ENCODE measurements at places on chromosomes 1 and 21.
A peak's percentile ranks its signal among the peaks of the same experiment; 100 is the strongest.

- DNase-seq = no peak
Measured at GRCh38 chr1:208100906-208101305, 143.3 kb downstream of the PLXNA2 start.

- DNase-seq = no peak
Measured at GRCh38 chr1:220335668-220336067, 63.4 kb upstream of the RAB3GAP2 start.

DNA sequence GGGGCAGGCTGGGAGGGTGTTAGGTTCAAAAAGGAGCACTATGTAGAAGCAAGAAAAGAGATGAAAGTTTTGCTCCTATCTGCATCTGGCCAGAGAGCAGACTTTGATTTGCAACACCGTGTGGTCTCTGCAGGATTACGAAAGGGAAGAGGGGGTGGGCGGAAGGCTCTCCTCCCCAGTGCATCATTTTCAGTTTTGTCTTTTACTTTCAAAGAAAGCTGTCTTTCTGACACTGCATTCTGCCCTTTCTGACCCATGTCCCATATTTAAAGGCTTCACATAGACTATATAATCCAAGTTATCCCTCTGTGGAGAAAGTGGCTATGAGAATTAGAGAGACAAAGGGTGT, 126.5 kb downstream of the RHOU start:
- DNase-seq = no peak

DNA sequence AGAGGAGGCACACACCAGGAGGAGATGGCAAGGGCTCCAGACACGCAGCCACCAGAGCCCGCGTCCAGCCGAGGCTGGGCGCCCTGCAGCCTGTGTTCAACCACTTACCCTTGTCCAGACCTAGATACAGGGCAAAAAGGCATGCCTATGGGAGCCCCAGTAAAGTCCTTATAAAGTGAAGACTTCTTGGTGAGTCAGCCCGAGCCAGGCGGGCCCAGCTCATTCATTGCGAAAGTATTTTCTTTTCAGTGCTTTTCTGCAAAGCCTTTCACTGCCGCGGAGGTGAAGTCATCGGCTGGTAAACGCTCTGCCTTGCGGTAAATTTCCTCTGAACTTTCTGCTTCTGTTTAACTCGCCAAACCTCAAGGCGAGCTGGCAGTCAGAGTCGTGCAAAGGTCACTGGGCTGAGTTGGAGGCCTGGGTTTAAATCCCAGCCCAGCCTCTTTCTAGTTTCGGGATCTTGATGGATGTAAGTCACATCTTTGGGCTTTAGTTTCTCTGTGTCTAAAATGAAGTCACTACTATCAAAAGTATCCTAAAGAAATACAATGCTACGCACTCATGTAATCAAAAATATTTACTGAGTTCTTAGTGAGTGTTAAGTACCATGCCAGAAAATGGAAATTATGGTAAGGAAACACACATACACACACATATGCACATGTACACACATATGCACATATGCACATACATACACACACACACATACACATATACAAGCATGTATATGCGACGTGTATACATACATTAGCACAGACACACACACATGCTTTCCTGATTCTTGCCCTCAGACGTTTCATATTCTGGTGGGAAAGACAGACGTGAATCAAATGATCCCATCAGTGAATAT, 54.7 kb upstream of the IFFO2 start:
- DNase-seq = no peak

DNA sequence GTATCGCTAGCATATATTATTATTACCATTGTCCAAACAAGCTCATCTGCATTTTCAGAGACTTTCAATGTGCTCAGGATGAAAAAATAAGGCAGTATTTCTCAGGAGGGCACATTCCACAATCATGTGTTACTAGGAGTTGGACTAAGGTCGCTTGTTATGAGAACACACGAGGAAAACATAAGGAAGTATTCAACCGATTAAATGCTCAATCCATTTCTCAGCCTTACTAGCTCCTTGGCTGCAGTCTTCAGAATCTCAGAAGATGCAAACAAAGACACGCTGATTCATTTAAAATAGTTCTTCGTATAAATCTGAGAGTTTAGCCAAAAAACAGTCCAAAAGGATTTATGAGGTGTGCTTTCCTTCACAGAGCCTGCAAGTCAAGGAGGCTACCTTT, 82.0 kb upstream of the JAK1 start:
- DNase-seq = no peak

DNA sequence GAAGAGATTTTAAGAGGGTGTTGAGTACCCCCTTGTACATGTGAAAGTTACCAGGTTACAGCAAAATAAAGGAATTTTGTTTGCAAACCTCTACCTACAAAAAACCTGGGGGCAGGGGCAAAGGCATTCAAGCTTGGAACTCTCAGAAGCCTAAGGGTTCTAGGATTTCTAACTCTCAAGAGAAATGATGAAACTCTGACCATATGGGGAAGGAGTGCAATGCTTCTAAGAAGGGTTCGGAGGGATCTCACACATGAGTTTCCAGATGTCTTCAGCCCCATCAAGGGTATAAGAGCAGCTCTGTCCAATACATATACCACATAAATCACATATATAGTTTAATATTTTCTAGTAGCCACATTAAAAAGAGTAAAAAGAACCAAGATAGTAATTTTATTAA, 7.3 kb upstream of the FCGR2A start:
- no peak for DNase-seq

DNA sequence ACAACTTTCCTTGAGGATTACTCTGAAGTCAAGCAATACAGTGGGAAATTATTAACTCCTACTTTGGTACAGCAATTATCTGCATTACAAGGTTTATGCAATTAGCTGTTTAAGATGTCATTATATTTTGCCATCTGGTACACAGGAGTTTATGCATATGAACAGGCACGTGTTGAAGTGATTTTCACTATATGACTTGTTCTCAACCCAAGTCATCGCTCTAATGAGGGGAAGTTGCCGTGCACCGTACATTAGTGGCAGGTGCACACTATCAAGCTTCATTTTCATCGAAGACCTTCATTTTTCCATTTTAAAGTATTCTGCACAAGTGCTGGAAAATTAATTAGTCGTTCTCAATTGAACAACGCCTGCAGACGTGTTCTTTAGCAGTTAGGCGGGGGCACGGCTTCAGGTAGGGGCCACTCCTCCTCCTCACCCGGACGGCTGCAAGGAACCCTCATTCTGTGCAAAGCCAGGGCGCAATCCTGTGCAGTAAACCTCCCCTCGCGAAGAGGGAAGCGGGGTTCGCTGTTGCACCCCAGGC, 39.8 kb upstream of the NFIA start:
- no peak for DNase-seq

DNA sequence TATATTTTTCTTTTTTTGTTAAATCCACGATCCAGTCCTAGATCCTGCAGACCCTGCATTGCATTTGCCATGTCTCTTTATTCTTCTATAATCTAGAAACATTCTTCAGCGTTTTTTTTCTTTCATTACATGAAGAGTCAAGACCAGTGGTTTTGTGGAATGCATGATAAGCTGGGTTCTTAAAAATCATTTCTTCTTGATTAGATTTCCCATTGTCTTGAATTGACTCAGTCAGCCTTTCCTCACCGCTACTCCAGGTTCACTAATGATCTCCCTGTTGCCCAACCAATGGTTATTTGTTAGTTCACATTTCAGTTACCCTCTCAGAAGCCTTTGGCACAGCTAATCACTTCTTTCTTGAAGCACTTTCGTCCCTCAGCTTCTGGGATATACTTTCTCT, 25.2 kb downstream of the CHD1L start:
- no peak for DNase-seq

- no peak for DNase-seq
Measured at GRCh38 chr1:162632698-162633080, 425 bp downstream of the DDR2 start.

DNA sequence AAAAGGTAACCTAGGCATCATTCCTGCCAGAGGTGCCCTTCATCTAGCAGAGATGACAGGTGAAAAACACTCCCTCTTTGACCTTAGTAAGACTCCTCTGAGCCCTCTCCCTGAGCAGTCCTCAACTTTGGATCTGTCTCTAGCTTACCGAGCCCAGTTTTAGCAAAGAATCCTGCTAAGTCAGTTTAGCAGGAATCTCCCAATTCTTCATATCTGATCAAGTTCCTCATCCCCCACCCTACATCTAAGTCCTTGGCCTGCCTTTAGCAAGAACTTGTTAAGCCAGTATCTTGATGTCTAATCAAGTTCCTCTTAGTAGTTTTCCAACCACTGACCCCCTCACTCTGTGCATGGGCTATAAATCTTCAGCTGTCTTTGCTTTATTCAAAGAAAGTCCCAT, 235.6 kb downstream of the OMA1 start:
- DNase-seq = no peak

DNA sequence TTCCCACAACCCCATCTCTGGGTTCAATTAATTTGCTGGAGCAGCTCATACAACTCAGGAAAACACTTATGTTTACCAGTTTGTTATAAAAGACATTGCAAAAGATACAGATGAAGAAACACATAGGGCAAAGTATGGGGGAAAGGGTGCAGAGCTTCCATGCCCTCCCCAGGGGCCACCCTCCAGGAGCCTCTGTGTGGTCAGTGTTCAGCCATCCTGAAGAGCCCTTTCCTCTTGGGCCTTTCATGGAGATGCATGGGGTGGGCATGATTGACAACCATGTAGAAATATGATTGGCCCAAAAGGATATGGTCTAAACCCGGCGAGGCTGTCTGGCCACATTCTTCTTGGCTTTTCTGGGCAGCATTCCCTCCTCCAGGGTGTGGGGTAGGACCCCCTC, 56.8 kb upstream of the PDE9A start:
- DNase-seq = no peak

- DNase-seq = no peak
Measured at GRCh38 chr1:1118011-1118875, 2.4 kb upstream of the C1orf159 start.

DNA sequence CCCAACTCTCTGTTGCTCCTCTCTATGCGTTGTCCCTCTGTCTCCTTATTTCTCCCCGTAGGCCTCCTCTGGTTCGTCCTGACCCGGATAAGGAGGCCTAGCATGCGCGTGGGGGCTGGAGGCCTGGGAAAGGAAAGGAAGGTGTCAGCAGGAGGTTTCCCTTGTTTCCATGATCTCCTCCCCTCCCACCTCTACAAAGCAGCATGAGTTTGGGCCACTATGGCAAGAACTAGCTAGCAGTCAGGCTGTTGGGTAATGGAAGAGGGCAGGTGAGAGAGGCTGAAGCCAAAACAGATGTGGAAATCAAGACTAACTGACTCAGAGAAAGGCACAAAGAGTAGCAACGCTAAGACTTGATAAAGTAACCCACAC, 687 bp upstream of the SEMA6C start:
- DNase-seq = no peak

DNA sequence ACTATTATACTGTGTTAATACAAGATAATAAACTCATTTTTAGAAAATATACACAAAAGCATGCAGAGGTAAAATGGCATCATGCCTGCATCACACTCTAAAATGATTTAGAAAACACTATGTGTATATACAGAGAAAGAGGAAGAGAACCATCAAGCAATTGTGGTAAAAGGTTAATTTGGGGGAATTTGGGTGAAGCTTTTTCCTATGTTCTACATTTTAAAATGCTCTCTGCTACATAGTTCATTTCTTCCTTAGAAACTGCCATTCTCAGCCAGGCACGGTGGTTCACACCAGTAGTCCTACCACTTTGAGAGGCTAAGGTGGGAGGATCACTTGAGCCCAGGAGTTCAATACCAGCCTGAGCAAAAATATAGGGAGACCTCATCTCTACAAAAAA, 44.1 kb downstream of the GON4L start:
- no peak for DNase-seq

GRCh38 chr1:201551877-201552731, 13.2 kb downstream of the NAV1 start:
- no peak for DNase-seq

- DNase-seq = no peak
Measured at GRCh38 chr1:206753141-206753540, 17.4 kb upstream of the IL19 start.

DNA sequence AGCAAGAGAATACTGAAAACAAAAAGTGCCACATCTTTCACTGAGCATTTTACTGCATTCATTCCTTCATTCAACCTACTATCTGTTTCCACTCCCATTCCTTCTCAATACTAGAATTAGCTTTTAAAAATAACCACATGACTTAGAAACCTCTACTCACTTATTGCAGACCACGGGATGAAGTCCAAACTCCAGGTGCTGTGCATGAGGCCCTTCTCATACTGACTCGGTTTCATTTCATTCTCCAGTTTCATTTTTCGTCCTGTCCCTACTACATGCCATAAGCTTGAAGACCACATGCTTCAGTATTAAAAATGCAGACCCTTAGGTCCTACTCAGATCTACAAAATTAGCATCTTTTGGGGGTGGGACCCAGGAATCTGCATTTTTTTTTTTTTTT, 2.3 kb upstream of the BACH1 start:
- DNase-seq = no peak

DNA sequence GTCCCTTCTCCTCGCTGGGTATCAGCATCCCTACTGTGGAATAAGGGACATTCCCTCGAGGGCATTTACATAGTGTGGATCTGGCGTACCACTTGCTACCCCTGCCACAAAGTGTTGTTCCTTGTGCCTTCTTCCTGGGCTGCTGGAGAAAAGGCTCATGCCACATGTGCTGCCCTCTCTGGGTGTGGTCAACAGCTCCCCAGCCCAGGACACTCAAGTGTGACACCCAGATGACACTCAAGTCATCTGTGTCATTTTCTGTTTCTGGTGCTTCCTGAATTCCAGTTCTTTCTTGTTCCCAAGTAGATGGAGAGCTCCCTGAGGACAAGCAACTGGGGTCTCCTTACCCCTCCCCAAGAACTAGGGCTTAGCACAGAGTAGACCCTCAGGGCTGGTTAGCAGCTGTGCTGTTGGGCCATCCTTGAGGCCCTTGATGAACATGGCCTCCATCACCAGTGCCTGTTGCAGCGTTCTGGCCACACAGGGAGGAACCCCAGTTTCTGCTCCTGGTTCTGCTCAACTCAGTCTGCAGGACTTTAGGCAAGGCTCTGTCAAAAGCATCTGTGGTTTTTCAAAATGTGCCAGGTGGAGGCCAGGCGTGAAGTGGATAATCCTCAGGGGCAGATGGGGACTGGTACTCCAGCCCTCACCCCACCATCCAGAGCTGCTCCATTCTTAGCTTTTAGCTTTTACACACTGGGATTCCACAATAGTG, 49.0 kb upstream of the CLIC4 start:
- DNase-seq = no peak

- DNase-seq = peak; percentile 48
Measured at GRCh38 chr1:110312188-110313121, 26.7 kb upstream of the RBM15 start.

DNA sequence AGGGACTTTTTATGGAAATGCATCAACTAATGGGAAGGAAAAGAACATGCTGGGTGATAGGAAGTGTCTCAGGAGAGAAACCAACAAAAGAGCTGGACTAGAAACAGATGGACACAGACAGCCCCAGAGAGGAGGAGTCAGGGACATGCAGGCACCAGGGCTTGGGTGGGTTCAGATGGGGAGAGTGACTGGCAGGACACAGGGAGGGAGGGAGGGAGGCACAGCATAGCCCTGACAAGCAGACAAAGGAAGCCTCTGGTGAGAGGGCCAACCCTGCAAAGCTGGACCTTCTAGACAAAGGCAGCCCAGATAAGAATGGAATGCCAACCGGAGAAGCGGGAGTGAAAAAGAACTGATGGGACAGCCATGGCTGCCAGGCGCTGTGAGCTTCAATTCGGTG, 568.8 kb downstream of the AJAP1 start:
- no peak for DNase-seq
